T follicular helper cell (primary cell): ENCODE measurements at places on chromosomes 6 and 20.

GRCh38 chr20:13249118-13249797 lies 28.2 kb downstream of the ISM1 start:
- no peak for DNase-seq

GRCh38 chr6:163738304-163738703 lies 323.8 kb downstream of the QKI start:
- no peak for DNase-seq

GRCh38 chr20:32978009-32978335 lies 26.3 kb downstream of the SUN5 start:
- no peak for DNase-seq

- no peak for DNase-seq
Measured at GRCh38 chr6:140566781-140567277, 1192.4 kb upstream of the CITED2 start.

GRCh38 chr6:148492654-148493290 lies 150.1 kb downstream of the SASH1 start:
- no peak for DNase-seq

- DNase-seq: no peak
Measured at GRCh38 chr6:26249707-26249956, 115.4 kb upstream of the BTN3A2 start.

DNA sequence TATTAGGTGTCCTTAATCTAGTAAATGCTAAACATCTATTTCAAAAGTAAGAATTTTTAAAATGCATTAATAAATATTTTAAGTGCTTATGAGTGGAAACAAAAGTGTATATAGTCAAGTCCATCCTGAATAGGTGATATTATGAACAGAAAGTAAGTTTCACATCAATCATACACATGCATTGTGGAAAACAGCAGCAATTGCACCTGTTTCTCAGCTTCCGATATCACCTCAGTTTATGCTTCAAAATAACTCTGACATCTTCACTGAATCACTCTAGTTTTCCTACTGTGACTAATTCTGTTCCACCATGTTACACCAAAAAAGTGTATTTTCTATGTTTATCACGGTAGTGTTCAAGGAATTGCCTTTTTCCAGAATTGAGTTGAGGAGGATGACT lies 172.6 kb upstream of the MANEA start:
- no peak for DNase-seq

GRCh38 chr6:153065222-153065621 lies 62.7 kb upstream of the MTRF1L start:
- no peak for DNase-seq

GRCh38 chr6:103405321-103405720 lies 1454.4 kb downstream of the HACE1 start:
- no peak for DNase-seq

GRCh38 chr20:49677777-49678758 lies 35.6 kb downstream of the B4GALT5 start:
- DNase-seq: no peak

GRCh38 chr20:40815156-40816038 lies 126.4 kb upstream of the MAFB start:
- no peak for DNase-seq

DNA sequence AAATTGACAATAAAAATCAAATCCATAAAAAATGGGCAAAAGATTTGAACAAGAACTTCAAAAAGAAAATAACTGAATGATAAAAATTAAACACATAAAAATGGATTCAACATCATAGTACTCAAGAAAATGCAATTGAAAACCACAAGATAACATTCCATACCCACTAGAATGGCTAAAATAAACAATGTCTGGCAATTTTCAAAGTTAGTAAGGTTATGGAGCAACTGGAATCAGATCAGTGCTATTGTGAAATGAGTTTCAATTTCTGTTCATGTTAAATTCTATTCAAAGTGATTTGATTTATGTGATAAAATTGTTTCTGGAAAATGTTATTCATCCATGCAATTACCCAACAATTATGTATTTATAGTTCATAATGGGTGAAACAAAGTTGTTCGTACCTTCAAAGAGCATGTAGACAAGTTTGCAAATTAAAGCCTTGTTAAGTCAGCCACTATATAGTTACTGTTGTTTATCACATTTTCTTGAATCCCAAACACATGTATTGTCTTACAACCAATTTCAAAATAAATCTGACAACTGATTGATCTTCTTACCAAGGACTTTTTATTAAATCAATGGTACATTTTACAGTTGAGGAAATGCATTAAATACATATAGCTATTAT lies 151.5 kb upstream of the CENPW start:
- DNase-seq: no peak
